ENCODE measurements at places on chromosomes 5 and 9.

- DNase-seq, result no peak
Measured at GRCh38 chr9:92720807-92721535, 43.7 kb downstream of the BICD2 start.

DNA sequence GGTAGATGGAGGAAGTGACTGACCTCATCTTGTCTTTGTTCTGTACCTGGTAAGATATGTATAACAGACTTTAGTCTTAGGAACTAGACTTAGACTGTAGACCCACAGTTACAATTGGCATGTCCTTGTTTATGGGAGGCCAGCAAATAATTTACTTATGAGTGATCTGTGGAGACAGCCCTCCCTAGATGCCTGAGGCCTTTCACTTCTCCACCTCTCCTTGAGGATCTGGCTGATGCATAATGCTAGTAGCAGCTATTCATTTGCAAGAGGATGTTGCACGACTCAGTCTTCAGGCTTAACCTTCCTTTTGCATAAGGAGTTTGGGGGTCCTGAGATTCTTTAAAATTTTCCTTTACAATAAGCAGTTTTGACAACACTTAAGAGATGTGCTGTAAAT lies 100.7 kb downstream of the YTHDC2 start:
- DNase-seq, result no peak

DNA sequence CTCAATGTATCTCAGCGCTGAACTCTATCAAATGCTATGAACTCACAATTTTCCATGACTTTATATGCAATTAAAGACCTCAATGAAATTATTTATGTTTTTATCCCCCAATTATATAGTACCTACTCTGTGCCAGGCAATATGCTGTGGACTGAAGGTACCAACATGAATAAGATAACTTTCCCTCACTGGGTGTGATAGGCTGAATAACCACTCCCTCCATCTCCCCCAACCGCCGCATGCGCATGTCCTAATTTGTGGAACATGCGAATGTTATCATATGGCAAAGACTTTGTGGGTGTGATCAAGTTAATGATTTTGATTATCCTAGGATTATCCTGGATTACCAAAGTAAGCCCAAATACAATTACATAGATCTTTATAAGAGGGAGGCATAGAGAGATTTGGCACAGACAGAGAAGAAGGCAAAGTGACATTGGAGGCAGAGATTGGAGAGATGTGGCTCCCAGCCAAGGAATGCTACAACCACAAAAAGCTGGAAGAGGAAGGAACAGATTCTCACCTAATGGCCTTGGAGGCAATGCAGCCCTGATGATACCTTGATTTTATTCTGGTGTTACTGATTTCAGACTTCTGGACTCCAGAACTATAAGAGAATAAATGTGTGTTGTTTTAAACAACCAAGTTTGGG lies 149.1 kb upstream of the VCAN start:
- no peak for DNase-seq

GRCh38 chr9:88740844-88741243 lies 205.9 kb downstream of the NXNL2 start:
- DNase-seq, result no peak

DNA sequence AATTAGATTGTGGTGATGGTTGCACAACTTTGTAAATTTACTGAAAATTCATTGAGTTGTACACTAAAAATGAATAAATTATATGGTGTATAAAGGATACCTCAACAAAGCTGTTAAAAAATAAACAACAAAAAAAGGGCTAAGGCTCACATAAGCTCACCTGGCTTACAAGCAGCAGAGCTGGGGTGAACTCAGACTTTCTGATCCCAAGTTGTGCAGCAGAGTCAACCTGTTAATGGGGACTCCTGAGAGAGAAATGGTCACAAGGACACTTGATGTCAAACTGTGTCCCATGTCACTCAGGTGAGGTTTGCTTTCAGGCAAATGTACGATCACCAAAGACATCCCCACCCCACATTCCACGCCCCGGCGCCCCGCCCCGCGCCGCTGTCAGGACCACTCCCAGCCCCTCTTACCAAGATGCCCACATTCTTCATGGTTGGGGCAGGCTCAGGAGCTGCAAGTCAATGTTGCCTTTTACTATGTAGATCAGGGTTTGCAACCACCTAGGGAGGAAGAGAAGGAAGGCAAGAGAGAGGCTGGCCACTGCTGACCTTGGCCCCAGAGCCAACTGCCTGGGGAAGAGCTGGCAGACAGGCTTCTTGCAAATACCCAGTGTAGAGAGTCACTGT lies 22.4 kb upstream of the SLC36A1 start:
- DNase-seq, result no peak

DNA sequence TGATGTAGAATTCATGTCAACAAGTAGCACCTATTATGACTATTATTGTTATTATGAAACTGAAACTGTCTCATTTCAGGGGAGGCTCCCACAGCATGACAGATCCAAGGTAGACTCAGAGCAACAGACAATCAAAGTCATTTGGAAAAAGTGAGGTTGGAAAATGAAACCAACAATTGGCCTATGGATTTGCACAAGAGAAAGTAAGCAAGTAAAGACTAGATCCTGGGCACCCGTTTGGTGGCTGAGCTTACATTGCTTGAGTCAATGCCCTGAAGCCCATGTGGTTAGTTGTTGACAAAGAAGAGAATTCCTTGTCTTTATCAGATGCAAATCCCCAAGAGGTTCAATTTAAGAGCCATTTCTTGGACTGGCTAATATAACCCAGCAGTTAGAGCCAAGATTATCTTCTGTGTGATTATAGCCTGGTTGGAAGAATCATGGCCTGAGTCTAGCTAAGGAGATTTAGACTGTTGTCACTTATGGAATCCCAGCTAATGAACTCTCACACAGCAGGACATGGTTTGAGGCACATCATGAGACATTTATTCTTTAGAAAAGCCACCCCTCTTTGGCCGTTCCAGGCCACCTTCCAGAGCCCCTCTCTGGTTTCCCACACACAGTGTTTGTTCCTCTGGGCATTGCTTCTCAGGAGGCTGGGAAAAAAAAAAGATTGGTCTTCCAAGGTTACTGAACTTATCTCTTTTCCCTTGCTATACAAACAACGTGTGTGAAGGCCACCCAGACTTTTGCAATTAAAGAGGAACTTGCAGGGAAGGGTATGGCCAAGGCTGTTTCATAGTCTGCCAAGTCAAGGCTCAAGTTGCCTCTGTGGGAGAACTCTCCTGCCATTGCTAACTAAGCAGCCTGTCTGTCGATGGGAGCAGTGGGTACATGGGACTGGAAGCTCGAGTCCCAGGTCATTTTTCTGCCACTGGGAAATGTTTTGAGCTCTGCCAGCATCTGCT lies 399.5 kb downstream of the ENC1 start:
- DNase-seq, result no peak

DNA sequence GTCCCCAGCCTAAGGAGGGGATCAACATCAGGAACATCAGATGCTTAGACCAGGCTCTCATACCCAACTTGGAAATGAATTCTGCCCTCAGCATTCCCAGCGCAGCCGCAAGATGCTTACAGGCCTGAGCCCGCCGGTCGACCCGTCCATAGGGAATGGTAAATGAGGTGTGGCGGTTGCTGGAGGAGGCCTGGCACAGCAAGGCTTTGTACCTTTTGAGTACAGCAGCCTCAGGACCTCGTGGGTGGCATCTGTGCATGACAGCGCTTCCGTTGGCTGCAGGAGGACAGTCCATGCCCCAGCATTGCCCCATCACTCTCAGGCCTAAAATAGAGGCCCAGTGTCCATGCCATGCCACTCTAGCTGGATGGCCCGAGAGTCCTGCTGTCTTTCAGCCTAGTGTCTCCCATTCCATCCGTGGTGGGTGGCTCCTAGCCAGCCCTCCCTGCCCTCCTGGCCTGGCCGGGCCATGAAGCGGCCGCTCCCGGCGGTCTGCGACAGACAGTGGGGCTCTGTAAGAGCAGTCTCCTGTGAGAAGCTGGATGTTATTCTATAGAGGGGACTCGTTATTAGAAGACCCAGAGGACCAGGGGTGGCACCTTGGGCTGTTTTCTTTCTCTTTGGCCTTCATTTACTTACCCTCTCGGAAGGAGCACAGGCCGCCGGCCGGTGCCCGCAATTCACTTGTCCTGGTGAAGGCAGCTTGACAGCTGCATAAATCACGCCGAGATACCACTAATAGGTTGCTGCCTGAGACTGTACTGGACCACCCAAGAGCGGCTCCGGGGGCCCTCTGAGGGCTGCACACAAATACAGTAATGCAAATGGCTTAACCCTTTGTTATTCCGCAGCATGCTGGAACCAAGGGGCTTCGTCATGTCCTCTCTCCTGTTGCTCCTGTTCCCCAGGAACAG lies 223.5 kb upstream of the TUT7 start:
- DNase-seq, result no peak

DNA sequence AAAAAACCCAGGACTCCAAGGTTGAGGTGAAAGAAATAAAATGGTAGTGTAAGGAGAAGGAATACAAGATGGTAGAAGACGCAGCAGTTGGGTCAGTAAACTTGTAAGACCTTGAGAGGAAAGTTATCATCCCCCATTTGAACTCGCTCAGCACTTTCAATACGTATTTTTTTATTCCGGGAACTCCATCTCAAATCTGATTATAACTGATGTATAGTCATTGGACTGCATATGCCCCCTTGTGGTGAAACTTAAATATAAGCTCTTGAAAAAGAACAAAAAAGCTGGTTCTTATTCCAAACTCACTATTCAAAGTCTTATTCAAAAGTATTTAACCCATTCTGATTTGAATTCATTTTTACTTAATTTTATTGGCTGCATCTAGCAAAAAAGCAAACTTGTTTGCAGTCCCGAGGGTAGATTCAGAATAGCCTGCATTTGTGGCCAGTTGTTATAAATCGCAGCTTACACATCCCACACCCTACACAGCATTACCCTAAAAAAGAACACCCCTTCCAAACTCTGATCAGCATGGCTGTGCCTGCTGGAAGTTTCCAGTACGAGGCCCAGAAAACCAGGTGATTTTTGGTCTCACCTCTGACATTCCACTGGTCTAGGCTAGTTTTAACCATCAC lies 118.0 kb downstream of the ESM1 start:
- DNase-seq, result no peak

All from colonic mucosa (tissue), 4 donors.